ENCODE measurements at places on chromosomes 7 and 10.
A peak's percentile ranks its signal among the peaks of the same experiment; 100 is the strongest.

GRCh38 chr7:151094675-151095074 is 8.4 kb downstream of the AGAP3 start:
- no peak for DNase-seq

- no peak for DNase-seq
Observed at GRCh38 chr7:30330134-30331111, 46.0 kb downstream of the ZNRF2 start.

DNA sequence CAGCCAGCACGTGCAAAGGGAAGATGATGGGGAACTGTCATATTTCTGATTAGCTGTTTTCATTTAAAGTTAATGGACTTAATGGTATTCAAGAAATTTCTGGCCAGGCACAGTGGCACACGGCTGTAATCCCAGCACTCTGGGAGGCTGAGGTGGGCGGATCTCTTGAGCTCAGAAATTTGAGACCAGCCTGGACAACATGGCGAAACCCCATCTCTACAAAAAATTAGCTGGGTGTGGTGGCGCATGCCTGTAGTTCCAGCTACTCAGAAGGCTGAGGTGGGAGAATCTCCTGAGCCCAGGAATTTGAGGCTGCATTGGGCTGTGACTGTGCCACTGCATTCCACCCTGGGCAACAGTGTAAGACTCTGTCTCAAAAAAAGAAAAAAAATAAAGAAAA is 18.7 kb downstream of the STN1 start:
- no peak for DNase-seq

GRCh38 chr7:52569151-52569550 is 466.3 kb upstream of the POM121L12 start:
- no peak for DNase-seq

GRCh38 chr7:132584796-132585494 is 8.7 kb upstream of the PLXNA4 start:
- no peak for DNase-seq

DNA sequence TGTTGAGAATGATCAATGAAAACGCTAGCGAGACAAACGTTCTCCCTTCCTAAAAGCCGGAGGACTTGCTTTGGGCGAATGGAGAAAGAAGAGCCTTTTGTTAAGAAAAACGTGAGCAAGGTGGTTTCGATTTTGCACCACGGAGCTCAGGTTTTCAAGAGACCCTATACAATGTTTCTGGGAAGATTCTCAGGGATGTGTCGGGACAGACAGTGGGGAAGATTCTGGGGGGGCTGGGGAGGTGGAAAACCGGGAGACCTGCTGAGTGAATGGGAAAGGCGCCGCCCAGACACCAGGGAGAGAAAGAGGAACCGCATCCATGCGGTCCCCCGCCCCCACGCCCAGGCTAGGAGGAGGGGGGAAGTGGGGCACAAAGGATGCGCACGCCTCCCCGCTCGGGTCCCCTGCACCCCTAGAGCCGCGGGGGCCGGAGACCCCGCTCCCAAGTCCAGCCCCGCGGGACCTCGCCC is 745 bp downstream of the YWHAG start:
- DNase-seq = peak; percentile 29

DNA sequence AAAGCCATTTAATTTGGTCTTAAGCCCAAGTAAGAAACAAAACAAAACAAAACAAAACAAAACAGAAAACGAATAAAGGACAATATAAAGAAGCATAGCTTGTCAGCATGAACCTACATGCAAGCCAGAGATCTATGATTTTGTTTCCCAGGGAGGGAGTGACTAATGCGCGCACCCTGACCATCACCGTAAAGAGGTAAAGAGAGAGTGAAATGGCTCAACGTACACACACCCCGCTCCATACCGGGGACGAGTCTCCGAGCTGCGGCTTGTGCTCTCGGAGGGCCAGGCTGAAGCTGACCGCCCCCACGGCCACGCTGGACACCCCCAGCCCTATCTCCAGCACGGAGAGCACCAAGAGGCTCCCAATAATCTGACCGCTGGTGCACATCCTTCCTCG is 1.1 kb downstream of the TMEM196 start:
- no peak for DNase-seq

GRCh38 chr10:3924344-3924743 is 139.3 kb upstream of the KLF6 start:
- DNase-seq = no peak

DNA sequence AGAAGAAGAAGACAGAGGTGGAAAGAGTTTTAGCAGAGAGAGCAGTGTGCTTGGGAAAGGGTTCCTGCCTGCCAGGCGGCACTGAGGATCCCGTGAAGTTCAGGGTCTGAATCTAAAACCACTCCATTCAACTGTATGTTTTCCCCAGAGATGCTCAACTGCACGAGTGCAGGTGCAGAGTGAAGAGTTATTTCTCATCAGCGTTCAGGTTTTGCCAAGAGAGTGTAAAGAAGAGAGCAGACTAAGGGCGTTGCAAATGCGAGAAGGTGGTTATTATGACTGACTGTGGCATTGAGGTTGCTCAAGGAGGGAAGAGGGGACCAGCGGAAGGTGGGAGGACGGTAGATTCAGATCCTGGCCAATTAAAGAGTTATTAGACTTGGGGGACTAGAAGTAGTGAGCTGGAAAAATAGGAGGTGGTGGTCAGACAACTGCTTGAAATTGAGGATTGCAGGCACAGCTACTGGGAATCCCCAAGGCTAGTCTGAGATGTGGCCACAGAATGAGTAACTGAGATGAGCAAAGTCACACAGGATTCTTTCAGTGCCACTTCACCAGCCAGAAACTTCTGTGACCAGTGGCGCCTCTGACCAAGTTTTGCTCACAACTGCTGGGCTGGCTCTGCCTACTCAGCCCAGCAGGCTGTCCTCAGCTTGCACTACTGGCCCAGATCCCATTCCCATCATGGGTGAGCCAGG is 29.1 kb downstream of the STRA8 start:
- no peak for DNase-seq

DNA sequence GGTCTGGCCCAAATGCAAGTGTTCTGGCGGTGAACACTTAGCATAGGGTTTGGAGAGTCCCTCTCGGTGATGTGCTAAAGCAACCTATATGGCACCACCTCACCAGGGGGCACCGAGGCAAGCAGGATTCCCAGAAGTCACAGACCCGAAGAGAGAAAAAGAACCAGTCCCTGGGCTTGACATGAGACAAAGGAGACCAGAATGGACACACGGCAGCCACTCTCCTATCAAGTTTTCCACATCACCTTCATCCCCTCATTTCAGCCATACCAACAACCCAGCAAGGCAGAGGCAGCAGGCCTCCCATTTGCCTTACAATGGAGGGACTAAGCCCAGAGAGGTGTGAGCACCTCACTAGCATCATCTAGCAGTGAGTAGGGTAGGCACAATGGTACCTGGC is 19.7 kb downstream of the GPRIN2 start:
- DNase-seq = no peak

- DNase-seq = no peak
Observed at GRCh38 chr7:100949227-100949932, at the start of gene MUC3A. Gene MUC3A, plus strand, starts transcription at chr7:100949534. Its CDS starts 91 bp downstream, at chr7:100949625.

- DNase-seq = no peak
Observed at GRCh38 chr10:121647401-121647800, 49.2 kb upstream of the FGFR2 start.

All from caudate nucleus (tissue), 63 donors.